ENCODE measurements at places on chromosomes 2 and 18. TPM values are rescaled to one million over a fixed set of nuclear protein-coding genes. Genes with fewer than 3 reads are reported as not detected.
A peak's percentile ranks its signal among the peaks of the same experiment; 100 is the strongest.

Gene RAB11FIP5
- total RNA-seq: 27.3 TPM

DNA sequence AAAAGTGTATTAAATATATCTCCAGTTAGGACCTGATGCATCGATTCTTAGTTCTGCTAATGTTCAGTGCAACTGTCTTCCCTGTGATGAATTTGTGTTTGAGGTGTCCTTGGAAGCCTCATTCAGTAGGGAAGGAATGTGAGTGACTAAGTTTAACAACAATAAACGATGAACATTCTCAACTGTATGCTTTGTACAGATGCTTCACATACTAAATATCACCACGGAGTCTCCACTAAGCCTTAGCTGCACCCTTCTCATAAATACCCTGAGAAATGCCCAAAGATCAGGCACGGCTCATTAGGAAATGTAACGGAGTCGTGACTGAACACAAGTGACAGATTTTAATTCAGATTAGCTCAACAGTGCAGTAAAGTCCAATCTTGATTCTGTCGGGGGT lies 24.4 kb upstream of the AGFG1 start:
- no peak for DNase-seq
- no peak overlapping the region for H3K27ac ChIP-seq
- no peaks in the 10 kb centered on the region for H3K27me3 ChIP-seq
- H3K36me3 ChIP-seq: no peaks in the 10 kb centered on the region
- no peak overlapping the region for H3K4me3 ChIP-seq
- H3K4me1 ChIP-seq: no peaks in the 10 kb centered on the region

DNA sequence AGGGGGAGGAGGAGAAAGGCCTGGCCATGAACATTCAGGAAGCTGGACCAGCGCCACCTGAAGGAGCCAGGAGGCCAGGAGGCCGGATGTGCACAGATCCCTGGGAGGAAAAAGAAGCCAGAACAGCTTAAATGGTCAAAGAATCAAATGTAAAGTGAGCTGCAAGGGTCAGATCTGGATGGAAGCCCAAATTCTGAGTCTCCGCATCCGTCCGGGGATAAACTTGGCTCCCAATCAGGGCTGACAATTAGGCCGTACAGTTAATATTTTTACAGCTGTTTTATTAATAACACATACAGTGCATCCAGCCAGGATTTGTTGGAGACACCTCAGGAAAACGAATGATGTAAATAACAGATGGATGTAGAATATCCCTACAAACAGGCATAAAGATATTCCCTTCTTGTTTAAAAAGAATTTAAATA lies 495.1 kb upstream of the TCF4 start:
- no peak overlapping the region for H3K4me3 ChIP-seq
- DNase-seq: no peak
- H3K27ac ChIP-seq: no peak overlapping the region
- no peaks in the 10 kb centered on the region for H3K27me3 ChIP-seq
- H3K36me3 ChIP-seq: no peaks in the 10 kb centered on the region

GRCh38 chr18:79533146-79533545 lies 137.4 kb downstream of the NFATC1 start:
- DNase-seq: no peak
- no peaks in the 10 kb centered on the region for H3K36me3 ChIP-seq
- H3K27me3 ChIP-seq: peaks cover 17% of the 10 kb centered on the region
- no peaks in the 10 kb centered on the region for H3K4me1 ChIP-seq
- no peak overlapping the region for H3K4me3 ChIP-seq

Gene MYOM1
- total RNA-seq: 0.92 TPM

DNA sequence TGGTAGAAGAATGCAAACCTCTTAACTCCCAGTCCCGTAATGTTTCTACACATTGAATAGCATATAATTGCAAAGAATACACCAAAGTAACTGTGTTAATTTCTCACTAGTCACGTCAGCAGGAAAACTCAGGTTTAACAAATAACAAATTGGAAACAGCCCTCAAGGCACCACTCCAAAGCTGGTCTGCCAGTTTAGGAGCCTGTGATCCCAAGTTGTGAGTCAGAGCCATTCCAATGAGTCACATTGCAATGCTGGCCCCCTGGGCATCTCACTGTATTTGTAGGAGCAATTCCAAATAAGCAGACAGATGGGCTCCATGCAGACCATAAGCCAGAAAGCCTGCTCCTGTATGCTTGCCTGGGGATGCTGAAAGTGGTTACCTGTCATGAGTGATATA lies 143.2 kb upstream of the SETBP1 start:
- no peaks in the 10 kb centered on the region for H3K36me3 ChIP-seq
- no peaks in the 10 kb centered on the region for H3K27me3 ChIP-seq
- no peak overlapping the region for H3K27ac ChIP-seq
- DNase-seq: no peak
- no peak overlapping the region for H3K4me3 ChIP-seq
- H3K4me1 ChIP-seq: no peaks in the 10 kb centered on the region

- H3K4me1 ChIP-seq: no peaks in the 10 kb centered on the region
- no peak overlapping the region for H3K27ac ChIP-seq
- H3K36me3 ChIP-seq: no peaks in the 10 kb centered on the region
- no peak overlapping the region for H3K4me3 ChIP-seq
Measured at GRCh38 chr18:13791181-13791580, 32.8 kb upstream of the MC5R start.

- DNase-seq: no peak
- no peak overlapping the region for H3K4me3 ChIP-seq
- H3K36me3 ChIP-seq: no peaks in the 10 kb centered on the region
- peaks cover 12% of the 10 kb centered on the region for H3K4me1 ChIP-seq
- H3K27me3 ChIP-seq: no peaks in the 10 kb centered on the region
Measured at GRCh38 chr2:128319631-128320191, 1.0 kb upstream of the HS6ST1 start.

Gene SLC39A10
- total RNA-seq: 45.9 TPM

Gene GPR39
- total RNA-seq: 9.0 TPM

- 0 out of 2 replicates have a peak, but pooled peaks cover 2% of the 10 kb centered on the region for H3K27me3 ChIP-seq
- H3K27ac ChIP-seq: no peak overlapping the region
- no peaks in the 10 kb centered on the region for H3K36me3 ChIP-seq
- DNase-seq: no peak
- no peaks in the 10 kb centered on the region for H3K4me1 ChIP-seq
Measured at GRCh38 chr2:240846873-240847595, 21.6 kb upstream of the AGXT start.

Gene SNTG2
- total RNA-seq: not detected

Gene CCDC150
- total RNA-seq: 19.0 TPM

GRCh38 chr2:191679818-191680600 lies 2.1 kb downstream of the NABP1 start:
- peaks cover 35% of the 10 kb centered on the region for H3K36me3 ChIP-seq
- peaks cover 13% of the 10 kb centered on the region for H3K4me1 ChIP-seq
- H3K27me3 ChIP-seq: 0 out of 2 replicates have a peak, but pooled peaks cover 2% of the 10 kb centered on the region
- H3K4me3 ChIP-seq: peak overlapping the region; percentile 93

DNA sequence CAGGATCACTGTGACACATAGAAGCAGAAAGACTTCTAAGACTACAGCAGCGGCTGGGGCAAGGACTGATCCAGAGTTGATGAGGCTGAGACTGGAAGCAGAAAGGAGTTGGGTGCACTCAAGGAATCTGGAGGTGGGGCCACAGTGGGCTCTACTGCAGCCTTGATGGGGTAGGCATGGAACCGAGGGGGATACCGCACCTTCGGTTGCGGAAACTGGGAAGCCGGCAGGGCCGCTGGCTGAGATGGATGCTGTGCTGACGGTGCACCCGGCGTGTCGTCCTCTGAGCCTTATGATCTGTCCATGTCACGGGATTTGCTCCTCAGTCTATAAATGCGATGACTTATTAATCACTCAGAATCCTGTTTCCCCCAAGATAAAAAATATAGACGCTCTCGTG lies 473.5 kb upstream of the MYT1L start:
- H3K27ac ChIP-seq: no peak overlapping the region
- H3K4me1 ChIP-seq: no peaks in the 10 kb centered on the region
- no peak for DNase-seq
- H3K36me3 ChIP-seq: no peaks in the 10 kb centered on the region
- H3K4me3 ChIP-seq: no peak overlapping the region

Gene SPP2
- total RNA-seq: not detected

Gene ESPNL
- 0.85 TPM for total RNA-seq

DNA sequence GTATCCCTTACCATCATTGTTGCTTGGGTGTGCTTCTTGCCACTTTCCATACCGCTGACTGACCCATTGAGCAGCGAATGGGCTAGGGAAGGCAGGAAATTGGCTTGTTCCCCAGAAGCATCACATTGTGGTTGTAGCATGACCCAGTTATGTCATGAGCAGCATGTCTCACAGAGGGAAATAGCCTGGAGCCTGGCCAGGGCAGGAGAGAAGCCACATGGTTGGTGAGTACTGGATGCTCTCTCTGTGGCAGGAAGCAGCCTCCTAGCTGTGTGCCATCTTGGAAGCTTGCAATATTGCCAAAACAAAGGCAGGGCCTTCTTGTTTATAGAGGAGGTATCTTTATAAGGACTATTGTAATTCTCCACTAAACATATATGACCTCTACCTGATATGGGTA lies 482.6 kb downstream of the PIK3C3 start:
- DNase-seq: no peak
- no peaks in the 10 kb centered on the region for H3K27me3 ChIP-seq
- no peak overlapping the region for H3K27ac ChIP-seq
- H3K4me1 ChIP-seq: no peaks in the 10 kb centered on the region
- no peaks in the 10 kb centered on the region for H3K36me3 ChIP-seq
- H3K4me3 ChIP-seq: no peak overlapping the region

GRCh38 chr18:28792404-28793086 lies 615.6 kb upstream of the CDH2 start:
- no peaks in the 10 kb centered on the region for H3K27me3 ChIP-seq
- no peaks in the 10 kb centered on the region for H3K36me3 ChIP-seq
- DNase-seq: no peak
- no peaks in the 10 kb centered on the region for H3K4me1 ChIP-seq
- H3K27ac ChIP-seq: no peak overlapping the region

- H3K27me3 ChIP-seq: no peaks in the 10 kb centered on the region
- no peaks in the 10 kb centered on the region for H3K36me3 ChIP-seq
- H3K27ac ChIP-seq: no peak overlapping the region
Measured at GRCh38 chr18:79372461-79372860, 23.3 kb upstream of the NFATC1 start.

Gene HOXD11
- total RNA-seq: 0.49 TPM

- H3K27me3 ChIP-seq: no peaks in the 10 kb centered on the region
- H3K36me3 ChIP-seq: no peaks in the 10 kb centered on the region
- H3K4me3 ChIP-seq: no peak overlapping the region
- no peak for DNase-seq
Measured at GRCh38 chr2:67313536-67313935, 83.6 kb upstream of the ETAA1 start.

Gene RMDN2
- 4.4 TPM for total RNA-seq

GRCh38 chr2:173571887-173572680 lies 217.4 kb downstream of the CDCA7 start:
- H3K27me3 ChIP-seq: no peaks in the 10 kb centered on the region
- DNase-seq: no peak
- H3K27ac ChIP-seq: peak overlapping the region; percentile 74
- no peaks in the 10 kb centered on the region for H3K36me3 ChIP-seq
- peaks cover 13% of the 10 kb centered on the region for H3K4me1 ChIP-seq

DNA sequence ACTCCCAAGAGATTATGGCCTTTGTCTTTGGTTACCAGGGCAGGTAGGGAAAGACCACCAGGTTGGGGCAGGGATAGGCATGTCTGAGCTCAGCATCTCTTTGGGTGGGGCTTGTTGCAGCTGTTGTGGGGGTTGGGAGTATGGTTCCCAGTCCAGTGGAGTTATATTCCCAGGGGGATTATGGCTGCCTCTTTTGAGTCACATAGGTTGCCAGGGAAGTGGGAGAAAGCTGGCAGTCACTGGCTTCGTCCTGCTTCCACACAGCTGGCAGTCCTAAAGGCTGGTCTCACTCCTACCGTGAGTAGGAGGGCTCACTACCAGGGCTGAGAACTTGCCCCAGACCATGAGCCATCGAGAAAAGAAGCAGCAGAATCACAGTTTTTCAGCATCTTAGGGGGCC lies 79.1 kb downstream of the LYPD6 start:
- no peak for DNase-seq
- H3K4me1 ChIP-seq: no peaks in the 10 kb centered on the region
- no peaks in the 10 kb centered on the region for H3K36me3 ChIP-seq
- H3K27ac ChIP-seq: no peak overlapping the region
- H3K27me3 ChIP-seq: no peaks in the 10 kb centered on the region
- H3K4me3 ChIP-seq: no peak overlapping the region

Gene RIT2
- not detected for total RNA-seq

Gene SERPINB11
- not detected for total RNA-seq

Gene GCG
- 0.31 TPM for total RNA-seq

Gene TMEM237
- total RNA-seq: 30.6 TPM

- no peaks in the 10 kb centered on the region for H3K27me3 ChIP-seq
- H3K27ac ChIP-seq: no peak overlapping the region
- H3K4me3 ChIP-seq: no peak overlapping the region
- no peaks in the 10 kb centered on the region for H3K36me3 ChIP-seq
- no peak for DNase-seq
- H3K4me1 ChIP-seq: no peaks in the 10 kb centered on the region
Measured at GRCh38 chr2:120546048-120546864, 189.4 kb upstream of the GLI2 start.

Gene DSG1
- total RNA-seq: not detected

DNA sequence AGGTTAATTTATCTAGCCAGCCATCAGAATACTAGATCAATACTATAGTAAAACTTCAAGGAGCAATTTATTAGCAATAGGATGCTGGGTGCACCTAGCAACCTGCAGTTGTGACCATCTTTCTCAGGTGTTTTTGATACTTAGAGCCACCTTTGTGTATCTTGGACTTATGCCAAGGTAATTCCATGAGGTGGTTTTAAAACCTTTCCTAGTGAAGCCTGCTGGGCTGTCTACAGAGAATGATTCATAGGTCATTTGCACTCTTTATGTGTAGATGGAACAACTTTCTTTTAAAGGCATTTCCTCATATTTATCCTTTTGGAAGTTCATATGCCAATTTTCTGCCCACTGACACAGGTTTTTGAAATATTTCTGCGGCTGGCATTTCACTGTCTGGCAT lies 1030.1 kb upstream of the POU3F3 start:
- H3K27ac ChIP-seq: no peak overlapping the region
- no peak overlapping the region for H3K4me3 ChIP-seq
- H3K36me3 ChIP-seq: no peaks in the 10 kb centered on the region

GRCh38 chr18:47873625-47874024 lies 56.8 kb downstream of the SMAD2 start:
- no peaks in the 10 kb centered on the region for H3K4me1 ChIP-seq
- no peaks in the 10 kb centered on the region for H3K36me3 ChIP-seq
- H3K4me3 ChIP-seq: no peak overlapping the region
- no peak for DNase-seq

Gene EMILIN1
- total RNA-seq: 0.31 TPM

DNA sequence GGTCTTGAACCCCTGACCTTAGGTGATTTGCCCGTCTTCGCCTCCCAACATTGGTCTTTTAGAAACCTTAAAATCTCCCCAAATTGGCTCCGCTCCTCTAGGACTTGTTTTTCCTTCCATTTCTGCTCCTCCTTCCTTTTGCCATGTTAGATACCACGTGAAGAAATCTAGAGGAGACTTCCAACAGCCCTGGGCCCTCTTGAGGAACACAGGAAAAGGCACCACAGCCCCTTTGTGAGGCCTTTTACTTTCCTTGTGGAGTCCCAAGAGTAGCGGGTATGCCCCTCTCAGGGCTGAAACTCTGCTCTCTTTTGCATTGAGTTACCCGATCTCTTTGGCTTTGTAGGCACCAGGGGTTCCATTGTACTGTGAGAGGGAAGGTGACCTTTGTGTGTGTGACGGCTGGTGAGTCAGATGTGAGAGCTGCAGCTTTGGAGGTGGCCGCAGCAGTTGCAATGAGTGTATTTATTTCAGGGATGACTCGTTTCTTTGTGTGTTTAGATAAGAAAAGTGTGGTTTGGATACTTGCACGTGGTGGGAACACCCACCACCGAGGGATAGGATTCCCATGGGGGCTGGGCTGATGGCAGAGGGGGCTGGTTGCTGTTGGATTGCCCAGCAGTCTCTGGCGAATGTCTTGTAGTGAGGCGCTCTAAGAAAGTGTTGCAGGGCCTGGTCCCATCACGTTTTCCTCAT lies 218.4 kb upstream of the HS6ST1 start:
- H3K36me3 ChIP-seq: no peaks in the 10 kb centered on the region
- H3K4me1 ChIP-seq: no peaks in the 10 kb centered on the region
- H3K27me3 ChIP-seq: no peaks in the 10 kb centered on the region

Gene TTN
- total RNA-seq: 0.13 TPM

Gene AMER3
- total RNA-seq: not detected

Data from Panc1 (cell line).